ENCODE measurements at places on chromosomes 5 and 9. TPM values are rescaled to one million over a fixed set of nuclear protein-coding genes. Genes with fewer than 3 reads are reported as not detected.

The PLK2 gene
- total RNA-seq = 260 TPM

The PCDHB15 gene
- total RNA-seq = 1.6 TPM

The TAF11L5 gene
- not detected for total RNA-seq

- DNase-seq = no peak
Measured at GRCh38 chr9:25381141-25381540, 297.1 kb downstream of the TUSC1 start.

The FOXI1 gene
- not detected for total RNA-seq

DNA sequence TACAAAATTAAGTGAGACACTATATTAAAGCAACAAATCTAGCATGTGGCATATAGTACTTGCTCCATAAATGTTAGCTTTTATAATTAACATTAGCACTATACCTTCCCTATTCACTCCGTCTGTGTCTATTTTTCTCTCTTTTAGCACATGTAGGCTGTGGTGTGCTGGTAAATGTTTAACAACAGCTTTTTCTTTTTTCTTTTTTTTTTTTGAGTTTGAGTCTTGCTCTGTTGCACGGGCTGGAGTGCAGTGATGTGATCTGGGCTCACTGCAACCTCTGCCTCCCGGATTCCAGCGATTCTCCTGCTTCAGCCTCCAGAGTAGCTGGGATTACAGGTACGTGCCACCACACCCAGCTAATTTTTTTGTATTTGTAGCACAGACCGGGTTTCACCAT lies 62.1 kb downstream of the SPRY4 start:
- no peak for DNase-seq

The CA9 gene
- total RNA-seq = not detected

GRCh38 chr5:128304791-128305190 lies 221.2 kb downstream of the SLC12A2 start:
- no peak for DNase-seq

DNA sequence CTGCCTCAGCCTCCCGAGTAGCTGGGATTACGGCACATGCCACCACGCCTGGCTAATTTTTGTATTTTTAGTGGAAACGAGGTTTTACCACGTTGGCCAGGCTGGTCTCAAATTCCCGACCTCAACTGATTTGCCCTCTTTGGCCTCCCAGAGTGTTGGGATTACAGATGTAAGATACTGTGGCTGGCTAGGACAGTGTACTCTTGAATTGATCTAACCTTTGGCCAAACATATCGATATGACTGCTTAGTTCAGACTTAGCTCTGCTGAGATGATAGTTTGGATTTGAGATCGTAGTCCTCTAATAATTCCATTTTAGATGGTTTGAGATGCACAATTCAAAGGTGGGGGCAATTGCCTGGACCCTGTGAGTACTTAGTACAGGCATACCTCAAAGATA lies 15.2 kb downstream of the TXNDC15 start:
- DNase-seq = no peak

The SPATA31E1 gene
- not detected for total RNA-seq

DNA sequence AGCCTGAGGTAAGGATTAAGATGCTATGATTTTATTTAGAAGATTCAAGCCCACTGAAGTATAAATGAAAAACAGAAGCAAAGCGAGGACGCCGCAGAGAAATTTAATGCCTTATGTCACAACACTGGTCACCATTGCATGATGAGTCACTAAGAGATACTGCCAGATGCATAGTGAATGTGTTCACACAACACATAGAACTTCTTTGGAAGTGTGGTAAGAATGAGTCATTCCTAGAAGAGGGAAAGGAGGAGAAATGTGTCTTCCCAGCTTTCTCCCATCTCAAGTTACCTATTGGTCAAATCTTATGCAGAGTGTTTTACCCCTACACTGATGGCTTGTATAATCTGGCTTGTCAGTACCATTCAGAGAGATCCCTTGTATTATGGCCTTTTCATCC lies 465.3 kb upstream of the ARRDC3 start:
- peak; percentile 95 for DNase-seq

- peak; percentile 52 for DNase-seq
Measured at GRCh38 chr5:174951151-174951780, 226.9 kb downstream of the MSX2 start.

DNA sequence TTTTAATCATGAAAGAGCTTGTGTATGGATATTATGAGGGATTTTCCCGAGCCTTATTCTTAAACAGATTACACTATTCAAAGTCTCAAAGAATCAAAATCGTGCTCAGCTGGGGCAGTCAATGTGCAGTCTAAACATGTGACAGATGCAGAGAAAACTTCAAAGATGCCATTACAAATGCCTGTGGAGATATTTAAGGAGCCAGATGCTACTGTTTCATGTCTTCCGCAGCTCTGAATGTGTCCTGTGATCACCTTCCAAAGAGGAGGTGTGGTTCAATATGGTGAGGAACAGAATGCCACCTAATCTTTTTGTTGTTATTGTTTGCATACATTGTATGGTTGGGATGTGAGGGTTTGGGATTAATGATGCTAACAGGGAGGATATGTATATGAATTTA lies 593.3 kb upstream of the ARRDC3 start:
- no peak for DNase-seq

GRCh38 chr5:107887166-107887943 lies 216.6 kb upstream of the EFNA5 start:
- no peak for DNase-seq

The ADCY2 gene
- total RNA-seq = 5.7 TPM

- DNase-seq = peak; percentile 69
Measured at GRCh38 chr5:121668635-121669034, 183.0 kb upstream of the FTMT start.

The PHF24 gene
- total RNA-seq = 0.16 TPM

DNA sequence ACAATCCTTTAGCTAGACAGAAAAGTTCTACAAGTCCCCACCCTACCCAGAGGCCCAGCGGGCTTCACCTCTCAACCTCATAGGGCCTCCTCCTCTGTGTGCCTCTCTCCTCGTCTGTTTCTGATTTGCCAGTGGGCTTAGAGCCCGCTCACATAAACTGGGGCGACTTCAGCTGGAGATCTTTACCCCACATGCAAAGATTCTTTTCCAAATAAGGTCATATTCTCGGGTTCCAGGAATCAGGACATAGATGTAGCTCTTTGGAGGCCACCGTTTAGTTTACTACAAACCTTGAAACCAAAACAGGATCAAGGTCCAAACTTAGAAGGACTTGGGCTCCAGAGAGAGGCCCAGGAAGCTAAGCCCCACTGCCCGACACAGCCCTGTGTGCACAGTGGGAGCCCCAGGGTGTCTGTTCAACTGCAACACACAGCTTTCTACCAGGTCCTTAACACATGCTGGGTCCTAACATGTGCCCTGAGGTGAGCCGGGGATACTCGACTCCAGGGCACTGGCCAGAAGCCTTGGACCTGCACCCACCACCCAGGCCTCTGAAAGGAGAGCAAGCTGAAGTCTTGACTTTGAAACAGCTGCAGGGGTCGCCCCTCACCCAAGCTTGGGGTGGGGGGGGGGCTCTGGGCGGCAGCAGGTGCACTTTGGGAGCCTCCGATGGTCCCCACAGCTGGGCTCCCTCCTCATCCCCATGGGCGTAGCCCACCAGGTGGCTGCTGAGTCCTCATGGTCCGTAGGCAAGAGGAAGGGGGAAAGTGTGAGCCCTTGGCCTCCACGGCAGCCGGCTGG lies 26.8 kb upstream of the SLC12A7 start:
- no peak for DNase-seq

DNA sequence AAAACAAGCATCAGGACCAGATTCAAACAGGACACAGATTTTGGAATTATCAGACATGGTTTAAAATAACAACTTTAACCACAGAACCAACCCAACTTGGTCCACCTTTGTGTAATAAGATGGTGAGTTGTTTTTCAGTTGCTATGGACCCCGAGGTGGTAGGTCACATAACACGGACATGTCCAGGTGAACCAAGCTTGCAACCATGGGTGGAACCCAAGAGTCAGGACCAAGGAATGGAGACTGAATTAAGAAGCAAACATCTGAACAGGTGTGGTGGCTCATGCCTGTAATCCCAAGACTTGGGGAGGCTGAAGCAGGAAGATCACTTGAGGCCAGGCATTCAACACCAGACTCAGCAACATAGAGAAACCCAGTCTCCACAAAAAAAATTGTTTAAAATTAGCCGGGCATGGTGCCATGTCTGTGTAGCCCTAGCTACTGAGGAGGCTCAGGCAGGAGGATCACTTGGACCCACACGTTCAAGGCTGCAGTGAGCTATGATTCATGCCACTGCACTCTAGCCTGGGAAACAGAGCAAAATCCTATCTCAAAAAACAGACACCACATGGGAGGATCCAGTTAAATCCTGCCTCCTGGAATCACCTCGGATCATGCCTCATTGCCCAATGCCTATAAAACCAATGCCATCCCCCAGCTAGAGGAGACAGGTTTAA lies 10.6 kb downstream of the PTBP3 start:
- DNase-seq = no peak

GRCh38 chr5:4676934-4677333 lies 463.2 kb upstream of the ADAMTS16 start:
- DNase-seq = peak; percentile 71
